ENCODE measurements at places on chromosomes 6 and 20.

DNA sequence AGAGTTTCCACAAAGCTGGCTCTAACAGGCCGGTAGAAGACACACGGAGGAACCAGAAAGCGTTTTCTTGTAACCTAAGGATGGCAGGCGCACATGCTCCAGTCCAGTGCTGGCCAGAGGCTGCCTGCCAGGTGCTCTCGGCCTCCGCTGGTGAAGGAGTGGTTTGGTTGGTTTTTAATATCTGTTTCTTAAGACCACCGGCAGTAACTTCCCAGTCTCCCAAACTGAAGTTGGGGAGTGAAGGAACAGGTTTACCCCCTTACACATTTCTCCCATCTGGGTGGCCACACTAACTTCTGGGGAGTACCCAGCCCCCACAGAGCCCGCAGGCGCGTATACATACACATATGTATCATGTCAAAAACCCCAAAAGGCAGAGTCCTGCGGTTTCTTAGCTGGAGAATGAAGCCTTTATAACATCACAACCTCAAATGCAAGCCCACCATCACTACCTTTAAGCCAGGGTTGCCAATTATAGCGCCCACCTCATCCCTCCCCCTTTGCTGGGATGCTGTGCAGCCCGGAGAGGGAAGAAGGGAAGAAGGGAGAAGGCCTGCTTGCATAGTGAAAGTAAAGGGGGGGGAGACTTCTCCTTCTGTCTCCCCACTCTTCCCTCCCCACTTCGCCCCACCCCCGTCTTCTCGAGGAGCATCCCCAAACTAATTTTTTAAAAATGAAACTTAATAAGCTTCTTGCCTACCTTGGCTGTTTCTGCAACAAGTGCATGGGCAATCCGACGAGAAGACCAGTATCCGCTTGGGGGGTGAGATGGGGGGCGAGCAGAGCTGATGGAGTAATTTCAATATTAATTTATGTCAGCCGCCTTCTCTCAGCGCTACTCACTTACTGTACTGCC lies 1.0 kb downstream of the TRERF1 start:
- no peak for DNase-seq

DNA sequence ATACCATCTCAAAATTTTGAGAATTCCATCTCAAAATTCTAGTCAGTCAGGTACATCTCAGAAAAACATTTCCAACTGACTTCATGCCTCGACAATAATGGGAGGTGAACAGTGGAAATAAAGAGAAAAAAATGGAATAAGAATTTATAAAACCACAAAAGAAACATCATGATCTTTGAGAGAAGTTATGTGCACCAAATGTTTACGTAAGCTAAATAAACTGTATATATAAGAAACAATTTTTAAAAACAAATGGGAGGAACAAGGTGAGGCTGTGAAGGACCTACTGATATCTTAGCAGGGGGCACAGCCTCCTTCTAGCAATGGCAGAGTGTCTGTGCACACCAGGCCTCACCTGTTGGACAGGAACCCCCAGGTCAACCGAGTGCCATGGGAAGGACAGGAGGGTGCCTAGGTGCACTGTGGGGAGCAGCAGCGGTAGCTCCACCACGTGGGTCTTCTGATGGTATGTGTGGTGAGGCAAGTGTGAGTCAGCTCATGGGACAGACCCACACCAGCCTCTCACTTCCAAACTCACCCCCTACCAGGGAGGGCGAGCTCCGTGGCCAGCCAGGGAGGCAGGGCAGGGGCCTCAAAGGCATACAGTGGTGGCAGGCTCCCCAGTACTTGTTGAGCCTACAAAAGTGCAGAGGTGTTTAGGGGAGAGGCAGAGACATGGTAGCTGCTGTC lies 23.2 kb downstream of the DIDO1 start:
- DNase-seq: no peak

DNA sequence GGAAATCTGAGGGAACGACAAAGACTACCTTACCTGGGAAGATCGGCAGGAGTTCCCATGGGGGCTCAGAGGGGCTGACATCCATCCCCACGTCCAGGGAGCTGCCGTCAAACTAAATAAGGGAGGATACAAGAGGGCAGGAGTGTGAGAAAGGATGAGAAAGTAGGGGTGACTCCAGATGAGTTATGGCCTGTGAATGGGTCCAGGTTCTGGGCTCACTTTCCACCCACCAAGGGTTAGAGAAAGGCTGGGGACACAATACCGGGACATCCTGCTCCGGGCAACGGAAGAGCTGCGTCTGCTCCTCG lies 683 bp downstream of the ATF6B start:
- DNase-seq: no peak

DNA sequence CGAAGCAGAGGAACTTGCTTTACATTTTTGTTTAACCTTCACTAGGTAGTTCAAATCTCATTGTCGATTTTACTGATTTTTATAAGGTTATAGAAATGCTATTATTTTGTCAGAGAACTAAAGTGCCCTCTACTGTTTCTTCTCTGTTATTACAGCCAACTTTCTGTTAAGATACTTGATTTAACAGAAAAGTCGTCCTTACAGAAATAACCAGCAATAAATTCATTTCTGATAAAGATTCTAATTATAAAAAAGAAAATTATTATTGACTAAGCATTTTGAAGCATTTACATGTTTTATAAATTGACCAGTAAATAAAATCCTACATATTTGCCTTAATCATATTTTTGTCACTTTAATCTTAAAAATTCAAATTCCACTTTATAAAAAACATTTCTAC lies 60.8 kb downstream of the OGFRL1 start:
- no peak for DNase-seq

All from Jurkat, Clone E6-1 (cell line).